ENCODE measurements at places on chromosomes 2 and 18.

- DNase-seq: peak; percentile 41
These were observed at the start of gene TFCP2L1 for GRCh38 chr2:121284463-121285449. Gene TFCP2L1 (minus strand): TSS chr2:121285202. CDS start chr2:121285109, 93 bp downstream.

- no peak for DNase-seq
These were observed 260.4 kb downstream of the STK39 start for GRCh38 chr2:167987026-167987425.

DNA sequence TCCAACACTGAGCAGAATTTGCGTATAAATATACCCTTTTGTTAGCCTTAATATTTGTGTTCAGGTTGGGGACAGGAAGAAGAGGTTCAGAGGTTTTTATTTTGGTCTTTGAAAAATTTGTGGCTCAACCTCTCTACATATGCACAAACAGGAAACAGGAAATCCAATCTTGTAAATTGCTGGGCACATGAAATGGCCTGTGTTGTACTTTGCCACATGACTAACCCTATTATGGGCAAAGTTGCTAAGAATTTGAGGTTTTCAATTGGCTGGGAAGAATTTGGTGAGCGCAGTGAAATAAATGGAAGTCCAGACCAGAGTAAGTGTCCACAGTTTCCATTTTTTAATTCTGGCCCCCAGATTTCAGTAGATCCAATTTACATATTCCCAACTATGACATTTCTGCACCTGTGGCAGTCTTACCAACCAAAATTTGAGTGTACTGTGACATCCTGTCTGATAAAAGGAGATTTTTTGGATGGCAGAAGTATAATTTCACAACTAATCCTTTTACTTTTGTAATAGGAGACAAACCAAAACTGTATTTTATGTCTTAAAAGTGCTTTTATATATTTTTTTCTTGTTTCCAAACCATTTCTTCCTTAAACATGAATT lies 63.6 kb downstream of the COX7A2L start:
- no peak for DNase-seq

- no peak for DNase-seq
These were observed 75.8 kb upstream of the ITGA6 start for GRCh38 chr2:172351586-172351985.

GRCh38 chr2:57516698-57517340 lies 529.8 kb upstream of the VRK2 start:
- DNase-seq: no peak

- DNase-seq: no peak
These were observed 266.4 kb upstream of the FN1 start for GRCh38 chr2:215702116-215702902.

GRCh38 chr2:10971161-10971887 lies 59.6 kb downstream of the KCNF1 start:
- DNase-seq: no peak

DNA sequence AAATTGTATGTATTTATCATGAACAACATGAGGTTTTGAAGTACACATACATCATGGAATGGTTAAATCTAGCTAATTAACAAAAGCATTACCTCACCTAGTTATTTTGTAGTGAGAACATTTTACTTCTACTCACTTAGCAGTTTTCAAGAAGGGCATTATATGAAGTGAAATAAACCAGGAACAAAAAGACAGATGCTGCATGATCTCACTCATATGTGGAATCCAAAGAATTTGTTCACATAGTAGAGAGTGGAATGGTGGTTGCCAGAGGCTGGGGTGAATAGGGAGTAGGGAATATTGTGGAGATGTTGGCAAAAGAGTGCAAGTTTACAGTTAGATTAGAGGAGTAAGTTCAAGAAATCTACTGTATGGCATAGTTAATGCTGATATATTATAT lies 292.0 kb downstream of the ASXL3 start:
- no peak for DNase-seq

GRCh38 chr2:9297156-9297555 lies 90.5 kb downstream of the ASAP2 start:
- DNase-seq: no peak

- no peak for DNase-seq
These were observed 1.7 kb upstream of the COX5B start for GRCh38 chr2:97644023-97644717.
